ENCODE measurements at places on chromosomes 3 and 15.

- no peak for DNase-seq
These were observed 500.9 kb upstream of the NAALADL2 start for GRCh38 chr3:174358252-174358651.

DNA sequence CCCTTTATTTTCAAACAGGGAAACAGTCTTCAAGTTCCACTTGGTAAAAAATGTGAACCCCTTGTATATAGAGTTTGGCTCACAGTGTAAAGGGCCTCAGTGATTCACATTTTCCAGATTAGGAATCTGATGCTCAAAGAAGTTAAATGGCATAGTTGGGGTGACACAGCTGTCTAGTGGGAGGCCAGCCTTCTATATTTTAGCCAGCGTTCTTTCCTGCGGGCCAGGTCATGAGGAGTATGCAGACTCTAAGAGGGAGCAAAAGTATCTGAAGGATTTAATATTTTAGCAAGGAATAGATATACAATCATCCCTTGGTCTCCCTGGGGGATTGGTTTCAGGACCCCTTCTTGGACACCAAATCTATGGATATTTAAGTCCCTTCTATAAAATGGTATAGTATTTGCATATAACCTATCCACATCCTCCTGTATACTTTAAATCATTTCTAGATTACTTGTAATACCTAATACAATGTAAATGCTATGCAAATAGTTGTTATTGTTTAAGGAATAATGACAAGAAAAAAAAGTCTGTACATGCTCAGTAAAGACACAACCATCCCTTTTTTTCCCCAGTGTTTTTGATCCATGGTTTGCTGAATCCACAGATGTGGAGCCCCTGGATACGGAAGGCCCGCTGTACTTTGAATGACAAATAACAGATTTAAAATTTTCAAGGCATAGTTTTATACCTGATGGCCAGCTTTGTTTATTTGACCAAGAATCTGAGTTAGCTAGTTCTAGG lies 7.0 kb downstream of the B2M start:
- no peak for DNase-seq

- DNase-seq, result no peak
These were observed 64.0 kb downstream of the ITGB5 start for GRCh38 chr3:124823206-124823605.

- DNase-seq, result no peak
These were observed 894 bp downstream of the TUSC2 start for GRCh38 chr3:50327129-50327528.

DNA sequence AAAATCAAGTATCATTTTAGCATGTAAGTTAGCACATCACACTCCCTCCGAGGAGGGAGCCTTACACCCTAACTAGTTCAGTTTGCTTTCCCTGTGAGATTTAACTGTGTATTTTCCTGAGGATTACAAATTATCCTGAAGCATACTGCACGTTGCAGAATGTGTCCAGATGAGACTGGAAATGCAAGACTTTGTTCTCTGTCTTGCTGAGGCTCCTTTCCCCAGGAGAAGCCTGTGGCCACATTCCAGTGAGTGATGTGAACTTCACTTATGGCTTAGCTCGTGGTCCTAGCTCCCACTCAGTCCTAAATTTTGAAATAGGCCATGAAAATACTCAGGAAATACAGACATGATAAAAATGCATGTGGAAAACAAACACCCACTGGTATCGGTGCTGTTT lies 23.7 kb downstream of the PDZRN3 start:
- DNase-seq, result no peak

DNA sequence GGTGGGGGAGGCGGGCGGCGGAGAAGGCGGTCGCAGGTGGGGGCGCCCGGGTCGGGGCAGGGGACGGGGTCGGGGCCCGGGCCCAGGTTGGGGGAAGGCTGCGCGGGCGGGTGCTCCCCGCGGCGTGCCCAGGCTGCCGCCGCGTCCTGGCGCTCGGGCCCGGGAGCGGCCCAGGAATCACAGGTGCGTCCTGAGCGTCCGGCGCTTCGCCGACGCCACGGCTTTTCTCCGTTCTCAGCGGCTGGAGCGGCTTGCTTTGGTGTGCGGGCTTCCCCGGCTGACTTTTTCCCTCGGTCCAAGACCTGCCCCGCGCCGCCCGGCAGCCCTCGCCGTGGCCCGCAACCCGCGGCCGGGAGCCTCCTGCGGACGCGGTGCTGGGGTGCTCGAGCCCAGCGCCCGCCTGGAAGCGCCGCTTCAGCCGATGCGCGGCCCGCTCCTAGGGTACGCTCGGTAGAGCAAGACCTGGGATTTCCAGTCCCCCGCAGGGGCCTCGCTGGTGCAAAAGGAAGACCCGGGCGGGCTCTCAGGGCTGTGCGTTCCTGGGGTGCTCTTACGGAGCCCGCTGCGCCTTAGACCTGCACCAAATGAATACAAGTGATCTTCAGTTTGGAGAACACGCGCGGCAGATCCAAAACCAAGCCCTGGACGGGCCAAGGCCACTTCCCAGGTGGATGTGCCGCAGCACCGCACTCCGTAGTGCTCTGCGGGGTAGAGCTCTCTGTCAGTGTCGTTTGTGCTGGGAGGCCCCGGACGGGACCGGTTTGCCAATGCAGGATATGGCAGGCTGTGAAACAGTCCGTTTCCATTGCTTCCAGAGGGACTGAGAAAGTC lies 639 bp downstream of the NIPA1 start:
- DNase-seq, result no peak

- no peak for DNase-seq
These were observed 14.1 kb upstream of the PGPEP1L start for GRCh38 chr15:99021694-99022093.

All from NCI-H2029 treated with DMSO at 0.1 percent for 48 hours (cell line).